Stimulated activated CD4-positive, alpha-beta T cell treated with anti-CD3 and anti-CD28 coated beads, Interleukin-2, amount 100 ng/mL, for 48 hours (primary cell): ENCODE measurements at places on chromosomes 16 and 17.

DNA sequence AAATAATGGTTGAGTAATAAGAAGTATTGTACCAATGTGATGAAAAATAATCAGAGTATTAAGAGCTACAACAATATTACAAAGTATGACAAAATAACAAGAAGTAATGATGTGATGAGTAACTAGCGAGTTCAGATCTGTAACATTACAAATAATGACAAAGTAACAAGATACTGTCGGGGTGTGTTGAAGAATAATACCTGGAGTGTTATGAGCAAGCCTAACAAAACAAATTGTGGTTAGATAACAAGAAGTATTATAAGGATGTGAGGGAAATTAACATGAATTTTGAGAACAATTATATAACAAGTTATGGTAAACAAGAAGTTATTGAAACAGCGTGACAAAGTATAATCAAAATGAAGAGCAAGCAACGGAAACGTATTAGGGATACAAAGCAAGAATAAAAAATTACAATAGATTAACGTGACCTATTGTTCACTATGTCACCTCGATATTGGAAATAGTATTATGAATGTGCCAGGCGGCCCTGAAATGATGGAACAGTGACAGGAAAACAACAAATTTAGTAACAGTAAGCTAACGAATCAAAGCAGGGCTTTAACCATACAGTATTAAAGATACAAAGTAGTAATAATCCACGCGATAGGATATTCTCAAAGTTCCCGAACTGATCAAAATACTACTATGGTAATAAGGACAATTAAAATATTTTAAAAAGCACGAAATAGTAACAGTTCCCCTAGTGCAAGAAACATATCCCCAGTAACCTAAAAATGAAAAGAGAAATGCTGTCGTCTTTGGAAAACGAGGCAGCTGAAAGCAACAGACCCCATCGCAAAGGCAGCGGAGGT is 1.6 kb downstream of the TBX4 start:
- no peak for DNase-seq

DNA sequence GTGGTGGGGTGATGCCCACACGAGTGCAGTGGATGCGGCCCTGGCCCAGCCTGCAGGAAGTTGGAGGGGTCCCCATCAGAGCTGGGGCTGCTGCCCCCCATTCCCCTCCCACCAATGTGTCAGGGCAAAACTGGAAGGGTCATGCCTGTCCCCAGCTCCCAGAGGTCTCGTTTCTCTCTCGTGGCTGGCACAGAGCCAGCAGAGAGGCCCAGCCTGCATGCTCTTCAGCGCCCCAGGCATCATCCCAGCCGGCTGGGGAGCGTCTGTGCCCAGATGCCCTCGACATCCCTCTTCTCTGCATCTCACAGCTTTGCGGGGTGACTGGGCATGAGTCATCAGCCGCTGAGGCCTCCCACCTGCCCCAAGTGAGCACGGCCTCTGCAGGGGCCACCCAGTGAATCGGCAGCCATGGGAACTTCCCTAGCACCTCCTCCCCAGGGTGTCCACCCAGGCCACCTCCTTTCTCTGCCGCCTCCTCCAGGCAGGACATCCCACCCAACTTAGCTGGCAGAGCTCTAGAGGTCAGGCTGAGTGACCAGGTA is 9.8 kb upstream of the CSNK1D start:
- DNase-seq = peak; percentile 54

- DNase-seq = no peak
Observed at GRCh38 chr16:88855176-88855575, 1.6 kb downstream of the GALNS start.

GRCh38 chr17:44602390-44602789 is 45.1 kb downstream of the FZD2 start:
- no peak for DNase-seq

GRCh38 chr17:27294689-27295630 is 1.0 kb downstream of the WSB1 start:
- peak; percentile 16 for DNase-seq

DNA sequence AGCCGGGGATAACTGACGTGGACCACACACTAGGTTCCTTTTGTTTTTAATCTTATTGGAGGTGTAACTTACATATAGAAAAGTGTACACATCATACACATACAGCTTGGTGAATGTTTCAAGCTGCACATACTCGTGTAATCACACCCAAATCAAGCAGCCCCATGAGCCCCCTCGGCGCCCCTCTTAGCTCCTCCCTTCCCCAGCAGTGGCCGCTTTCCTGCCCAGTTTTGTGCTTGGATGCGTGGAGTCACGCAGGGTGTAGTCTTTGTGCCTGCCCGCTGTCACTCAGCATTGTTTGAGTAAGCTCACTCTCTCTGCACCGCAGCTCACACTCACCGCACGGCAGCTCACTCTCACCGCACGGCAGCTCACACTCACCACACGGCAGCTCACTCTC is 151.7 kb upstream of the CHMP6 start:
- DNase-seq = no peak

DNA sequence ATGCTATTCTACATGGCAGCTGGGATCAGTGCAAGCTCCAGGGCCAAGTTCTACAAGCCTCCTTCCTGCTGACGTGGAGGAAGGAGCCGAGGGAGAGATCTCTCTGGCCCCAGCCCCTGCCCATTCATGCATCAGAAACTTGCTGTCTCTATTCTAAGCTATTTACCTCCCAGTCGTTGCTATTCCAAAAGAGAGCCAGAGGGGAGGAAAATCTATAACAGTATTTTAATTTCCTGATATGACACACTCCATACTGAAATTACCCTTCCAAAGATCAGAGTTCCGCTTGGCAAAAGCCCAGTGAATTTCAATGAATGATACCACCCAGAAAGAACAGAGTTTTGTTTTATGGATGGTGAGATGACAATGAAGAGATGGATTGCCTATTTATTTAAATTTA is 133.4 kb downstream of the GRIN2A start:
- DNase-seq = no peak

DNA sequence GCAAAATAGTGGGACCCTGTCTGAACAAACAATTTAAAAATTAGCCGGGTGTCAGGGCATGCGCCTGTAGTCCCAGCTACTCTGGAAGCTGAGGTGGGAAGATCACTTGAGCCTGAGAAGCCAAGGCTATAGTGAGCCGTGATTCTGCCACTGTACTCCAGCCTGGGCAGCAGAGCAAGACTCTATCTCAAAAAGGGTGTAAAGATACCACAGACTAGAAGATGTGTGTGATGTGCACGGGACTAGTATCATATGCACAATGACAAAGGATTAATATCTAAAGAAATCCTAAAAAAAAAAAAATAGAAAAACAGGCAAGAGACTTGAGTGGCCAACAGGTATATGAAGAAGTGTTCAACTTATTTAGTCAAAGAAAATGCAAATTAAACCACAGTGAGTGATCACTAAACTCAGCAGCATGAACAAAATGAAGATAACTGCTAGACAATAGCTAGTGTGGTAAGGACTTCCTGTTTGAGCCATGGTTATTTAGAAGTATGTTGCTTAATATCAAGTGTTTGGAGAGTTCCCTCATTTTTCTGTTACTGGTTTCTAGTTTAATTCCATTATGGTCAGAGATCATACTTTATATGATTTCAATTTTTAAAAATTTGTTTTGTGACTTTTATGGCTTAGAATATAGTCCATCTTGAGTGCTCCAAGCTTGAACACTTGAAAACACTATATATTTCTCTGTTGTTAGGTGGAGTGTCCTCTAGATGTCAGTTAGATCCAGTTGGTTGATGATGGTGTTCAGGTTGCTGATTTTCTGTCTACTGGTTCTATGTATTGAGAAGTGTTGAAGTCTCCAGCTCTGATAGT is 14.7 kb upstream of the SLX4 start:
- DNase-seq = no peak

- no peak for DNase-seq
Observed at GRCh38 chr17:55722742-55723487, at the start of gene TMEM100. TSS of gene TMEM100 (minus strand) at chr17:55722864. CDS start at chr17:55721070, 1,794 bp downstream.

DNA sequence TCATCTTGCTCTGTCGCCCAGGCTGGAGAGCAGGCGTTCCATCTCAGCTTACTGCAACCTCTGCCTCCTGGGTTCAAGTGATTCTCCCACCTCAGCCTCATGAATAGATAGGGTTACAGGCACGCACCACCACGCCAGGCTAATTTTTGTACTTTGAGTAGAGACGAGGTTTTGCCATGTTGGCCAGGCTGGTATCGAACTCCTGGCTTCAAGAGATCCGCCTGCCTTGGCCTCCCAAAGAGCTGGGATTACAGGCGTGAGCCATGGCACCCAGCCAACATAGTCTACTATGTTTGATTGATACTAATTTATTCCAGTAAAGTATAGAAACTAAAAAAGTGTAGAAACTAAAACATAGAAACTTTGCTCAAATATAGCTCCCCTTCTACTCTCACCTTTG is 94.9 kb downstream of the CA4 start:
- DNase-seq = no peak

GRCh38 chr17:57957120-57957850 is 2.1 kb upstream of the CUEDC1 start:
- no peak for DNase-seq

- no peak for DNase-seq
Observed at GRCh38 chr17:80995131-80995530, 3.5 kb downstream of the CHMP6 start.

- no peak for DNase-seq
Observed at GRCh38 chr16:54347961-54348360, 61.4 kb upstream of the IRX3 start.

- no peak for DNase-seq
Observed at GRCh38 chr16:55120408-55120807, 189.7 kb downstream of the IRX5 start.

GRCh38 chr17:7755095-7755890 is 37.7 kb downstream of the DNAH2 start:
- no peak for DNase-seq

GRCh38 chr16:27762441-27762840 is 212.5 kb downstream of the KATNIP start:
- DNase-seq = no peak
